ENCODE measurements at places on chromosomes 13 and 19. TPM values are rescaled to one million over a fixed set of nuclear protein-coding genes. Genes with fewer than 3 reads are reported as not detected.

Gene ZNF888
- 2.7 TPM for polyA plus RNA-seq

Gene SLAIN1
- 1.3 TPM for polyA plus RNA-seq

Gene SLC6A16
- 0.79 TPM for polyA plus RNA-seq

Gene ZNF709
- polyA plus RNA-seq: 0.45 TPM

Gene IZUMO4
- 16.0 TPM for polyA plus RNA-seq

Gene SPC24
- polyA plus RNA-seq: 11.4 TPM

Gene ALKBH6
- polyA plus RNA-seq: 19.2 TPM

Gene CALR3
- polyA plus RNA-seq: 0.02 TPM

Gene GARIN5B
- not detected for polyA plus RNA-seq

Gene SHANK1
- 0.13 TPM for polyA plus RNA-seq

Gene KIR2DL4
- polyA plus RNA-seq: not detected

Gene FPR3
- 0.26 TPM for polyA plus RNA-seq

Gene PCDH20
- polyA plus RNA-seq: 0.19 TPM
